Progenitor cell of endocrine pancreas (in vitro differentiated cells): ENCODE measurements at places on chromosomes 7 and 10. TPM values are rescaled to one million over a fixed set of nuclear protein-coding genes. Genes with fewer than 3 reads are reported as not detected.

DNA sequence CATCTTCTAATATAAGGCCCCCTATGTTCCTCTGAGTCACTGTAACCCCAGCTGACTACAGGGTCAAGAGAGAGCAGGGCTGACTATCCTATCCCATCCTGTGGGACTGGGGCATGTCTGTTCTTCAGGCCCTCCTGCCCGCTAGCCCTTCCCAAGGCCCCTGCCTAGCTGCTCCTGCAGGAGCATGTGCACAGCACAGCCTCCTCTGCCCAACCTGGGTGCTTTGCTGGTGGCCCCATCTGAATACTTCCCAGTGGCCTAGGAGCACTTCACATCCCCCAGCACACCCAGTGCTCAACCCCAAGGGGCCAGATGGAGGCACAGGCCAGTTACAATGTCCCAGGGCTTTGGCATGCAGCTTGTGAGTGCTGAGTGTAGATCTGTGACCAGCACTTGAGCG is 37.3 kb downstream of the AGBL3 start:
- no peak overlapping the region for H3K27ac ChIP-seq
- no peak for DNase-seq
- no peak overlapping the region for H3K4me3 ChIP-seq
- no peaks in the 10 kb centered on the region for H3K4me1 ChIP-seq

- H3K4me3 ChIP-seq, result no peak overlapping the region
- H3K36me3 ChIP-seq, result peaks cover 11% of the 10 kb centered on the region
- H3K27me3 ChIP-seq, result no peaks in the 10 kb centered on the region
- peaks cover 1% of the 10 kb centered on the region for H3K4me1 ChIP-seq
- DNase-seq, result no peak
Measured at GRCh38 chr7:65892835-65893234, 20.0 kb downstream of the VKORC1L1 start.

DNA sequence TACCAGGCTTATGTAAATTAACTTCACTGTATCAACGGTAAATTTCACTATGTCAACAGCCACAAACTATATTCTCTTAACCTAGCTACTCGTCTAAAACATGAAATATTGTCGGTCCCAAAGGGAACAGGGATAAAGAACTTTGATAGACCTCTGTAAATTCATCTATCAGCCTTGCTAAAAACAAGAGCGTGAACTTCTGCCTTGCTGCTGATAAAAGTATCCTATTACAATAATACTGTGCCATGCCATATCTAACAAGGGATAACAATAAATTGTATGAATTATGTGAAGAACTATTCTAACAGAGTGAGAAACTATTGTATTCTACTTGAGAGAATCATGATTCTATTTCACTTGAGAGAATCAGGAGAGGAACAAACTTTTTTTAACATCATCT is 117.2 kb downstream of the CNOT4 start:
- H3K4me1 ChIP-seq, result peaks cover 6% of the 10 kb centered on the region
- DNase-seq, result no peak
- H3K27me3 ChIP-seq, result no peaks in the 10 kb centered on the region

GRCh38 chr10:47438857-47439474 is 44.9 kb downstream of the ANXA8 start:
- peaks cover 16% of the 10 kb centered on the region for H3K27me3 ChIP-seq
- no peak for DNase-seq
- no peak overlapping the region for H3K4me3 ChIP-seq
- H3K27ac ChIP-seq, result no peak overlapping the region
- peaks cover 2% of the 10 kb centered on the region for H3K36me3 ChIP-seq

DNA sequence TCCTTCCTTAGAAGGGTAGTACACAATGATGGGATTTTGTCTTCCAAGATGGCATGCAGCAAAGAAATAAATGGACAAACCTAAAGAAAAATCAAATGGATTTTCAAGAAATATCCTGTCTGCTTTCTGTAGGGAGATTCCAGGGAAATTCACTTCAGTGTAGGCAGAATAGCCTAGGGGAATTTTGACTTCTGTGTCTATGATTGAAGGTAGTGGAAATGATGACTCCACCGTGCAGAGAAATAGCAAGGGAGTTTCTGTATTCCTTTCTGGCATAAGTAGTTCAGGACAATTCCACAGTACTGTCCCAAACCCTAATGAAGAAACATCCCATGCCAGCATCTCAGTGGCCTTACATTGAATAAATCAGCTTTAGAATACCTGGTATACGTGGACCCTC is 9.5 kb downstream of the ATOH7 start:
- no peaks in the 10 kb centered on the region for H3K4me1 ChIP-seq
- DNase-seq, result no peak
- no peak overlapping the region for H3K27ac ChIP-seq
- no peak overlapping the region for H3K4me3 ChIP-seq

SLC13A1 gene
- not detected in 2 replicates for total RNA-seq

DNA sequence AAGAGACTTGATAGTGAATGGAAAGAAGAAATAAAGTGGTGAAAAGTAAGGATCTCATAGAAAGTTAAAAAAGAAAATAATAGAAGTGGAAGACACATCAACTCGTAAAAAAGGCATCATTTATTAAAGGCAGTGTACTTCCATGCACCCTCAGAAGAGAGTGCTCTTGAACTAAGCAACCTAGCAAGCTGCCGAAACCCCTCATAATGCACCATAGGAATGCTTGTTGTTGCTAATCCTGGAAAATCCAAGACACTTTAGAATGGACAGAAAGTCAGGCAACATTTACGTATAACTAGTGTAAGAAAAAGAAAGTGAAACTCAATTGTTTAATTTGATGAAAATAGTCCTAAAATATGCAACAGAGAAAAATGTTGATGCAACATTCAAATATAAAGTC is 12.8 kb downstream of the TFPI2 start:
- no peaks in the 10 kb centered on the region for H3K27me3 ChIP-seq
- no peak overlapping the region for H3K27ac ChIP-seq
- DNase-seq, result no peak
- no peaks in the 10 kb centered on the region for H3K36me3 ChIP-seq
- no peaks in the 10 kb centered on the region for H3K4me1 ChIP-seq

TEX36 gene
- total RNA-seq, result not detected in 2 replicates

MDFIC gene
- total RNA-seq, result 5.4 and 6.7 TPM in 2 replicates

DNA sequence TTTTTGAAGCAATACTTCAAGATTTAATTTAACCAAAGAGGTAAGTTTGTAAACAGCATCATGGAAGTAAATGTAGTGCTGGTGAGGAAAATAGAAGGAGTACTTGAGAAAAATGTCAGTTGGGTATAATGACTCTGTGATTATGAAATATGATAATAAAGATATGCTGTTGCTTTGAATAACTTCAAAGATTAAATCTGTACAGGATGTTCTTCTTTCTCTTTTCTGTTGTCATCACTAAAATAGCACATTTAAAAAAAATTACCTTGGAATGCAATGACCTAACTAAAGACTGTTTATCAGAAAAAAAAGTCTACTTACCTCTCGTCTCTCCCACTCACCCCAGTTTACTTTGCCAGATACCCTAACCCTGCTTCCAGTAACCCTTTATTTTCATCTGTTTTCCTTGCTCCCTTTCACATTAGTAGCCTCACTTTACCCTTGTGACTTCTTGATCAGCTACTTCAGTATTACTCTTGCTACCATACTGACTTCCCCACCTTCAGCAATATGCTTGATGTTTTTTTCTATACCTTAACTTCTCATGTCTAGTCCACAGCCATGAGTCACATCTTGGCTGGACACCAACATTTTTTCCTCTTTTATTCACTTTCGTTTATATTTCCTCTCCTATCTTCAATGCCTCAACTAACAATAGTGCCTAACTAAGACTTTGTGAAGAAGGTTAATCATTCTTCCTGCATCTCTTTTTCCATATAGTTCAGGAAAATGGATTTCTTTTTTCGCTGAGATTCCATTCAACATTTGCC is 29.7 kb upstream of the TAS2R16 start:
- H3K4me1 ChIP-seq, result peaks cover 3% of the 10 kb centered on the region
- H3K27ac ChIP-seq, result no peak overlapping the region
- H3K4me3 ChIP-seq, result no peak overlapping the region
- DNase-seq, result no peak
- H3K27me3 ChIP-seq, result no peaks in the 10 kb centered on the region
- no peaks in the 10 kb centered on the region for H3K36me3 ChIP-seq

DNA sequence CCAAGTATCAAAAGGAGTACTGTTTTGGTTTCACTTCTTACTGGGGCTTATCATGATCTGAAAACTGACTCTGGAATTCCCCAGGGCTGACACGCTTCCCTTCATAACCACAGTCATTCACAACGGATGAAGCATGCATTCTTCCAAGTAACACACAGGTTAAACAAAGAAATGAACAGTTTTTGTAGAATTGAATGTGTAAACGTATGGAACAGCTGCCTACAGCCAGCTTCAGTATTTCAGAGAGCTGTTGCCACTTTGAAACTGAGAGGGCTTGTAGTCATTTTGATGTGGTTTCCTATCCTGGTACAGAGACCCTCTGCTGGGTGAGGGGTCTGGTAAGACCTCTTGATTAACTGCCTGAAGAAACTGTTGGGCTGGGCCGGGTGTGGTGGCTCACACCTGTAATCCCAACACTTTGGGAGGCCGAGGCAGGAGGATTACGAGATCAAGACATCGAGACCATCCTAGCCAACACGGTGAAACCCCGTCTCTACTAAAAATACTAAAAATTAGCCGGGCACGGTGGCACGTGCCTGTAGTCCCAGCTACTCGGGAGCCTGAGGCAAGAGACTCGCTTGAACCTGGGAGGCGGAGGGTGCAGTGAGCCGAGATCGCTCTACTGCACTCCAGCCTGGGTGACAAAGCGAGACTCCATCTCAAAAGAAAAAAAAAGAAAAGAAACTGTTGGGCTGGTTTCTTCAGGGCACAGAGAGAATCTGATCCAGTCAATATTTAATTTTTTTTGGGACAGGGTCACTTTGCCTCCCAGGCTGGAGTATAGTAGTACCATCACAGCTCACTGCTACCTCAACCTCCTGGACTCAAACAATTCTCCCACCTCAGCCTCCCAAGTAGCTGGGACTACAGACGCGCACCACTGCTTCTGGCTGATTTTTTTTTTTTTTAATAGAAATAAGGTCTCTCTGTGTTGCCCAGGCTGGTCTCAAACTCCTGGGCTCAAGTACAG is 4.7 kb downstream of the NFE2L3 start:
- peaks cover 30% of the 10 kb centered on the region for H3K4me1 ChIP-seq
- H3K36me3 ChIP-seq, result peaks cover 2% of the 10 kb centered on the region
- H3K4me3 ChIP-seq, result no peak overlapping the region
